ENCODE measurements at places on chromosomes 13 and 19.
A peak's percentile ranks its signal among the peaks of the same experiment; 100 is the strongest.

DNA sequence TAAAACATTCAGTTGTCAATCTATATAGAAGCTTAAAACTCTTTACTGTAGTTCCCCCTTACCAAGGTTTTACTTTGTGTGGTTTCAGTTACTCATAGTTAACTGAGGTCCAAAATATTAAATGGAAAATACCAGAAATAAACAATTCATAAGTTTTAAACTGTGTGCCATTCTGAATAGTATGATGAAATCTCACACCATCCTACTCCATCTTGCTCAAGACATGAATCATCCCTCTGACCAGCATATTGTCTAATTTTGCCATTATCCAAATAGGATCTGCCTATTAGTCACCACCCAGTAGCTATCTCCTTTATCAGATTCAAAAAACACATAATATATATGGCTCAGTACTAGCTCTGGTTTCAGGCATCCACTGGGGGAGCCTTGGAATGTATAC lies 22.4 kb downstream of the ZNF571 start:
- DNase-seq: no peak

DNA sequence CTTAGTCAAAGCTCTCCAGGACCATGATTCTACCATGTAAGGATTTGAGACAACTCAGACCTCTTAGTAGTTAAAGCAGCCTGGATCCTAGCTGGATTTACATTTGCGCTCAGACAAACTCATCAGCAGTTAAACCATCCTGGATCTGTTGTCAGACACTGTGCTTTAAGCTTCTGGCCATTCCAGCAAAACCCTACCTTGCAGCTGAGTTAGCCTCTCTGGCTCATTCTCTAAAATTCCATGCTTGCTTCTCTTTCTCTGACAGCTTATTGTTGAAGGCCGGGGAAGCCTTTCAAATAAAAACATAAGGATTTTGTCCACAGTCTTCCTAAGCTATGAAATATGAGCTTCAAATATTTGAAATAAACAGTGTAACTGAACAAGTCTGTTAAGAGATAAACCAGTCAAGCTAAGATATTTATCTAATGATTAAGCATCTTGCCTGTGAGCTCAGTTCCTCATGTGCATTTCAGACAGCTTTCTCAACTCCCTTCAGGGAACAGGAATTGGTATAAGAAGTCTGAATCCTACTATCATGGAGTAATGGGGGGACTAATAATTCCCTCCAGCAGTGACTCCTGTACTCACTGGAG lies 89.3 kb downstream of the SLAIN1 start:
- DNase-seq: no peak

DNA sequence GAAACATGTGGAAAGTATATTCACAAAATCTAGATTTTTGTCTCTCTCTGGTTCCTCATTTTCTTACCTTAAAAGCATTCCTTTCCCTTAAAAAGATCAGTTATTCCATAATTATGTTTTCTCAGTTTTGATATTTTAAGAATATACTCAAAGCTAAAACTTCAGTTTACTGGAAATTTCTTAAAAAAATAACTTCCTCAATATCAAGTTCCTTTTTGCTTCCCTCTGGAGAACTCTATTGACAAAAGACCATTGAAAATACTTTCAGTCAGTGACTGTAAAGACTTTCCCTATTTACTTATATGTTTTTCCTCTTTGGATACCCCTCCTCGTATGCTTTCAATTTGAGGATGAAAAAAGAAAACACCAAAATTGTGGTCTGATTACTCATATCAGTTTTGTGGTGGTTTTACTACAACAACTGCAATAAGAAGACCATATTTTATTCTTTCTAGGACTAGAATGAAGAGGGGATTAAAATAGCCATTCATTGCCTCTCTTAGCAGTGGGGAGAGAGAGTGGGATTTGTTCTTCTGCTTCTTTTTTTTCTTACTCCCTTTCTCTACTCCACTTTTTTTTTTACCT lies 113.2 kb downstream of the ESD start:
- no peak for DNase-seq

DNA sequence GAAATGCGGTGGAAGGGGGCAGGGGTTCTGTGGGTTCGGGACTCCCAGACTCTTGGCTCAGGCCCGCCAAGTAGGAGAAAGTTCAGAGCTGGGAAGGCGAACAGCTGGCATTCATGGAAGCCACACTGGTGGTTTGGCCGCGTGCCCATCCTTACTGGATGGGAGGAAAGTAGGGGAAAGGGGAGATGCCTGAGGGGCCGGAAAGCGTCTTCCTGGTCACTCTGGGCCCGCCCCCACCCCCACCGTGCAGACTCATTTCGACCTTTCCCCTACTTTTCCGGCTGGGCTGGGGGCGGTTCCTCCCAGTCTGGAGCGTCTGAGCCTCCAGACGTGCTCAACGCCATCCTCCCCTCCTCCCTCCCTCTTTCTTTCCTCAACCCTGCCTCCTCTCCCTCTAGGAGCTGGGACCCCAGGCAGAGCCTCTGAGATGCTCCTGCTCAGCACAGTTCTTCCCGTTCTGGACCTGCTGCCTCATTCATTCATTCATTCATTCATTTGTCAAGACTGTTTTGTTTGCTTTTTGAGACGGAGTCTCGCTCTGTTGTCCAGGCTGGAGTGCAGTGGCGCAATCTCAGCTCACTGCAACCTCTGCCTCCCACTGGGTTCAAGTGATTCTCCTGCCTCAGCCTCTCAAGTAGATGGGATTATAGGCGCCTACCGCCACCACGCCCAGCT lies 3.5 kb downstream of the ANGPTL4 start:
- no peak for DNase-seq

DNA sequence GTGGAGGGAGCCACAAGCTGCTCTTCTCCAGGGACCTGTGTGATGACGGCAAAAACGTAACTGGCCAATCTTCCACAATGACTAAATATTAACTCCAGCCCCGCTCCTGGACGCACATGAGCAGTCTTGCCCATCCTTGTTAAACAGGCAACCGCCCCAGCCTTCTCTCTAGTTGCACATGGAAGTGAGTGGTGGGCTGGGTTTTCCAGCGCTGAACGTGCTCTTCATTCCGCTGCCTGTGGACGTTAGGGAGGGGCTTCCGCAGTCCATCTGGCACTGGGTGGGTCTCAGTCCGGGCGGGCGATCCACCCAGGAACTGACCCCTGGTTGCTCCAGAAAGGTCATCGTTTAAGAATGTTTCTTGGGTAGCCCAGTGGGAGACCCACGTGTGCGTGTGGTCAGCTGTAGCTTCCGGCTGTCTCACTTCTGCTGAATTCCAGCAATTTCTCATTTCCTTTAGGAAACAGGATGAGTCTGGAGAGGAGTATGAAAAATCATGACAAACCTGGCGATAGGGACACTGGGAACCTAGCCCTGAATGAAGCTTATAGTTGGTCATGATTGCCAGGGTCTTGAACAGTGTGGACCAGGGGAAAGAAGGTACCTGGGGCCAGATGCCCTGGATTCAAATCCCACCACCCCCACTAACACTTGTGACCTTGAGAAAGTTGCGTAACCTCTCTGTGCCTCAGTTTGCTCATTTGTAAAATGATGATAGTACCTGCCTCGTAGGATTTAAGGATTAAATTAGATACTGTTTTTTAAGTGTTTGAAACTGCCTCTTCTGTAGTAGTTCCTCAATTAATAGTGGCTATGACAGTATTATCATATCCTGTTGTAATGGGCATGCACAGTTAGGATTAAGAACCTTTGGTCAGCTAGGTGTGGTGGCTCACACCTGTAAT lies 92.6 kb downstream of the SIPA1L3 start:
- DNase-seq: no peak

DNA sequence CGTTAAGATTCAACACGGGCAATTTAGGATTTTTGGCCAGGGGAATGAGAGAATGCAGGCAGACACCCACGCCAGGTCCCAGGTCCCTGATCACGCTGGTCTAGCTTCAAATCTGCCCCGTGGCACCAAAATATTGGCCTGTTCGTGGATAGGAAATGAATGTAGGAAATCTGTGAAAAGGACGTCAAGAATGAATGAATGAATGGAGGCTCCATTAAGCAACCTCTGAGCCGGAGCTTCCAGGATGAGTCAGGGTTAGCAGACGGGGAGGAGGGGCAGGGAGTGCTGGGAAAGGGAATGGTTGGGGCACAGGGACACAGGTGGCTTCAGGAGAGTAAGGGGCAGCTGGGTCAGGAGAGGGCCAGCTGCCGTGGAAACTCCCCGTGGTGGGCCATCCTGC lies 4.2 kb downstream of the SULT2B1 start:
- no peak for DNase-seq

- DNase-seq: no peak
Measured at GRCh38 chr13:39688699-39689405, 33.4 kb downstream of the COG6 start.

DNA sequence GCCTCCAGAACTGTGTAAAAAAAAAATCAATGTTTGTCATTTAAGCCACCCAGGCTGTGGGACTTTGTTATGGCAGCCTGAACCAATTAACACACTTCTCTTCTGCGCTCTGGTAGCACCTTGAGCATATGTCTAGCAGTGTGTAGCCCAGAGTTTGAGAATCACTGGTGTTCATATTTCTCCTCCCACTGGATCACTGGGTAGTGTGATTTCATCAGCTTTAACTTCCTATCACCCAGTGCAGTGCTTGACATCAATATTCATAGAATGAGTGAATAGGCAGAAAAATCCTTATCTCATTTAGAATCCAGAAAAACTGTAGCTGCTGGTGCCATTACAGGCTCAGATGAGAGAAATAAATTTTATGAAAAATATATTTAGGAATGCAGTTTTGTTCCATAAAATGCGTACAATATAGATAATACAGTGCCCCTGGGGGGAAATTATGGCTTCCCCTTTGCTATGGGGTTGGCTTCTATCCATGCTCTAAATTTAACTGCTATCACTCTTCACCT lies 30.7 kb upstream of the WASF3 start:
- DNase-seq: no peak

GRCh38 chr19:15250640-15250993 lies 18.4 kb upstream of the EPHX3 start:
- no peak for DNase-seq

DNA sequence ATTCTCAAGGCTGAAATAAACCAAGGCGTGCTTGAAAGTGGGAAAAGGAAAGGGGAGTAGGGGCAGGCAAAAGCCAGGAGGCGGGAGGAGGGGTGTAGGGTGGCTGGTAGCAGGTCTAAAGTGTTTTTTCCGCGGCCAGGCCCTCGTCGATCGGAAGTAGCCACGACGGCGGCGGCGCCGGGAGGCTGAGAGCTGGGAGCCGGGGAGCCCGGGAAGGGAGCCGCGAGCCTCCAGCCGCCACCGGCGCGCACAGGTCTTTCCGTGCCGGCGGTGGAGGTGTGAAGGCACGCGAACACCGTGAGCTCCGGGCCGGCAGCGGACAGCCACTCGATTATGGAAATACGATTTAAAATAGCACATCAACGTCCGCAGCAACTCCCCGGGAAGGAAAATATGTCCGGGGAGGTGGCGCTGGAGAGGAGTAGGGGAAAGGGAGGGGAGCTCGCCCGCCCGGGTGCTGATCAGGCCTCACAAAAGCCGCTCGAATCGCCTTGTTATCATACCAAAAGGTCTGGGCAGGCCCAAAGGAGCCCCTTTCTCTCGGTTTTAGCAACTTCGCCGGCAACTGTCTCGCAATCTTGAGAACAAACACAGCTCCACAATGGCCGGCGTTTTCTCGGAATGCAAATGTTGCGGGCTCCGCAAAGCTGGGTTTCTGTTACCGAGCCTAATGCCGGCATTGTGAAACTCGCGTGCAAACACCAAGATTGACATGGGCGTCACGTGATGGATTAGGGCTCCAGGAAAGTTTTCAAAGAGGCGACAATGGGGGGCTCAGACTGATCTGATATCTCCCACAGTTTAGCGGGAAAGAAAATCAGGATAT lies 2.9 kb upstream of the PCDH8 start:
- peak; percentile 8 for DNase-seq

GRCh38 chr13:102839462-102839861 lies 6.4 kb upstream of the ERCC5 start:
- DNase-seq: no peak

DNA sequence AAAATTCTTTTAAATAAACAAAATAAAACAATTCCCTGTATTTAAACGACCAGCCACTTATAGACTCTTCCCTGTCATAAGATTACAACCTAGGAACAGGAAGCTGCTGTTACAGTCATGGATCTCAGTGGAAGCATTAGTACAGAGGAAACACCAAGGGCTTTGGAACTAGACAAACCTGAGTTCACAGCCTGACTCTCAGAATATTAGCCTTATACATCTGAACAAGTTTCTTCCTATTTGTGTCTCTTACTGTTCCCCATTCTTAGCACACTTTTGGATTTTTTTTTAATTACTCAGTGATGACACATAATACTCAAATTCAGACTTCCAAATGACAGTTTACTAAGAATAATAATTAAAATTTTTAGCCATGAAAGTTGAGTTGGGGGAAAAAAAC lies 46.1 kb downstream of the ZDHHC20 start:
- no peak for DNase-seq

- no peak for DNase-seq
Measured at GRCh38 chr19:45311621-45312020, 11.1 kb downstream of the CKM start.

DNA sequence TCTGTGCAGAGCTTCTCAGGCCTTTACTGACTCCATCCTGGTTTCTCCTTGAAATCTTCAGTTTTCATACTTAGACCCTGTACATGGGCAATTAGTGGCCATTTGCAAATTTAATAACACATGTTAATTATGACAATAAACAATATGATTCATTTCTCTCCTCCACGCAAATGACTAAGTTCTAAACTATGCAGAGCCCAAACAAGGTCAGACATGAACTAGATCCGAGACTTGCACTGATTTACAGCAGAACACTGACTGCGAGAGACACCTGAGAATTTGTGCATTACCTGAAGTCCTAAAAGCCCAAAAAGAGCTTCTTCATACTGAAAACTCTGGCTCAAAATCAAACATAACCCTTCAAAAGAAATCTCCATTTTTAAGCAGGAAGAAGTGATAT lies 521.8 kb downstream of the MYO16 start:
- no peak for DNase-seq

- DNase-seq: no peak
Measured at GRCh38 chr19:38892841-38893240, 6.6 kb downstream of the SIRT2 start.

GRCh38 chr13:28475916-28476725 lies 18.8 kb downstream of the FLT1 start:
- DNase-seq: no peak

DNA sequence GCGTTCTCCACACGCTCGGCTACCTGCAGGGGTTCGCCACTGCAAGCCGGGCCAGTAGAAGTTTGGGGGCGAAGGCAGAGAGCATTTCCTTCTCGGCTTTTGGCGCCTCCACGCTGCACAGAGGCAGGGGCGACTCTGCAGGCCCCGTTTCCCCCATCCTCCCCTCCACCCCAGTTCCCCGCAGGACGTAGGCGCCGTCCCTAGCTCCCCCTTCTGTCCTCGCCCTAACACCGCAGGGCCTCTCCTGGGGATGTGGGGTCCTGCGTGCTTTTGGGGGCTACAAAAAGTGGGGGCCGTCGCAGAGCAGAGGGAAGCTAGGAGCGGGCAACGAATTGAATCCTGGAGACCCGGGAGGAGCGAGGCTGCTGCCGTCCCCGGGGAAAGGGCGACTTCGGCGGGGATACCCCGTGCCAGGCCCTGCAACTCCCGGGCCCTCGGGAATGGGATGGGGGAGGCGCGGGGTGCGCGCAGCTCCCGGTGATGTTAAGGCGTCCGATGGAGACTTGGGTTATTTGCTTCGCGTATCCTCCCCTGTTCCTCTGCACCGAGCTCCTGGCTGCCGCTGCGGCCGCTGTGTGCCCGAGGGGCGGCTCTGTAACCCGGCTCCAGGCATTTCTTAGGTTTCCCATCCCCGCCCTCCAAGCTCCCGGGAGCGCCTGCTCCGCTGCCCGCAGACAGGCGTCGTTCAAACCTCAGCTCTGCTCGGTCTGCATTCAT lies 255.9 kb upstream of the SOX21 start:
- DNase-seq: no peak

GRCh38 chr19:40599331-40599901 lies 1.8 kb upstream of the LTBP4 start:
- peak; percentile 19 for DNase-seq

GRCh38 chr19:52716522-52716921 lies 18.3 kb downstream of the ZNF611 start:
- no peak for DNase-seq
